NCI-H1092 treated with DMSO at 0.1 percent for 48 hours (cell line): ENCODE measurements at places on chromosomes 3 and 15.

GRCh38 chr3:40557575-40558161 is 32.9 kb downstream of the ZNF621 start:
- DNase-seq = no peak

- DNase-seq = no peak
These were observed 1.2 kb upstream of the EFCAB12 start for GRCh38 chr3:129429602-129430001.

- DNase-seq = peak; percentile 30
These were observed 45.4 kb downstream of the ATP13A4 start for GRCh38 chr3:193509103-193509965.

GRCh38 chr3:23331141-23331935 is 128.2 kb downstream of the UBE2E2 start:
- DNase-seq = no peak

DNA sequence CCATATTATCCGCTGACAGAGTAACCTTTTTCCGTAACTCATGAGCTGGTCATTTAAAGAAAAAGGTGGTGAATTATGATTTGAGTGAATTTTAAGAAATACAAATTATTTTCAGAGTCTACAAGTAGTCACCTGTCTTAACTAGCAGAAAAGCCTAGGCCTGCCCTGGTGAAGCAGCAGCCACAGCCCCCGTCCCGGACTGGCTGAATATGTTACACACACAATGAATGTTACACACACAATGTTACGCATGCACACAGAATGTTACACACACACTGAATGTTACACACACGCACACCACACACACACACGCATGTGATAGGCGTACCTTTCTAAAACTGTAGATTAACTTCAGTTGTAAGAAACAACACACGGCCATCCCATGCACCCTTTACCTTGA is 77.8 kb downstream of the VGLL4 start:
- DNase-seq = no peak

DNA sequence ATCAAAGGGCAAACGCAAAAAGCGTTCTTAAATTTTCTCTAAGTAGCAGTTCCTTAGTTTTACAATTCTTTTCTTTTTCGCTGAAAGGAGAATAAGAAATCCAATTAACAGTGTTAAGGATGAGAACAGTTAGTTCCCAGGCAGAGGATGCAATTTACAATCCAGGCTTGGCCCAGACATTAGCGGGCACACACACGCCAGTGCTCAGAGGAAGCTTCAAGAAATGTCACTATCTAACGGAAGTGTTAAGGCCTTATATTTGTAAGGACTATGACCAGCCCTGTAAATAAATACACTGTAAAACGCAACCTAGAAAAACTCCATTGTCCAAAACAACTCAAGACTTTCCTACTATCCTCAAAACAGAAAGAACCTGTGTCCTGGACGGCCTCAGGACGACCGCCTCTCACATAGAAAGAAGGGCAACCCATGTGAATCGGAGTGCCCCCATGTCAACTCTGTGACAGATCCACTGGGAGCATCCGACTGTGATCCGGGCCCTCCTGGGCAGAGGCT is 1.3 kb downstream of the ACAP2 start:
- peak; percentile 35 for DNase-seq

GRCh38 chr3:183697123-183697609 is 431 bp upstream of the YEATS2 start:
- DNase-seq = no peak

DNA sequence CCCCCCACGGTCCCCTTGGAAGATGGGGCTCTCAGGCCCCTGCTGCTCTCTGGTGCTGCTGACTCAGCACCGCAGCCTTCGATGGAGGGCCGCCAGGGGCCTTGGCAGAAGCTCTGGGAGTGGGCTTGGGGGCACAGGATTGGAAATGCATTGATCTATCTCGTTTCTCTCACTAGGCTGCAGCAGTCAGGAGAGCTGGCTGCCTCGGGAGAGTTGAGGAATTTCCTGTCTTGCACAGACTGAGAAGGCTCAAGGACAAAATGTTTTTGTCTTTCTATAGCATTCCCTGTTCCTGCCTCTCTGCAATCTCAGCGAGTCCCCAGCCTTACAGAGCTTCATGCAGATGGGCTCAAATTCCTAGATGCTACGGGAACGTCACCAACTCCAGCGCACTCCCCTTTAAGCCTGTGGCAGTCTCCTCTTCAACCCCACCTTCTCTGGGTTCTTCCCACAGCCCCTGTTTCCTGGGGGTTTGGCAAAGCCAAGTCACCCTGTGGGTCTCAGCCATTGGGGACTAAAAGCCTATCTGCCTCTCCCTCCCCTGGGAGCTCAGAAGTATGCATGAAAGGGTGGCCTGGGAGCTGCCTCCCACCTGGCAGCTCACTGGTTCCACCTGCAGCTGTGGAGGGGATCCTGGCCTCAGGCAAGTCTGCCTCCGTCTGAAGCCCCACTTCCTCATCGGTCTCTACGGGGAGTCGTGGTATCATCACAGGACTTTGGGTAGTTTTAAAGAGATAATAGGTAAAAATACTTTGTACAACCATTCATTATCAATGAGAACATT is 127.4 kb upstream of the HACD2 start:
- no peak for DNase-seq

- DNase-seq = no peak
These were observed 115.2 kb upstream of the TBL1XR1 start for GRCh38 chr3:177312491-177312890.

GRCh38 chr3:116776880-116777785 is 67.6 kb downstream of the TUSC7 start:
- no peak for DNase-seq

- no peak for DNase-seq
These were observed 110.1 kb downstream of the KCNMB2 start for GRCh38 chr3:178646186-178646862.

- DNase-seq = no peak
These were observed 887.2 kb downstream of the NAALADL2 start for GRCh38 chr3:175746308-175746707.

DNA sequence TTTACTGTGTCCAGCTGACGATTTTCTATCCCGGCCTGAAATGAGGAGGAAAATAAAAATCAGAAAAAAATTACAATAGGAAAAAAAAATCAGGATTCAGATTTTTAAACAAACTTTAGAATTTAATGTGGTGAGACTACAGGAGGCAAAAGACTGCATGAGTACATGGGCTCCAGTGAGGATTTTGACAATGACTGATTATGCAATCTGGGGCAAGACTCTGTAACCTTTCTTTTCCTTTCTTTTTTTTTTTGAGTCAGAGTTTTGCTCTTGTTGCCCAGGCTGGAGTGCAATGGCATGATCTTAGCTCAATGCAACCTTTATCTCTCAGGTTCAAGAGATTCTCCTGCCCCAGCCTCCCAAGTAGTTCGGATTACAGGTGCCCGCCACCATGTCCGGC is 29.9 kb downstream of the SPG11 start:
- DNase-seq = no peak

- DNase-seq = no peak
These were observed 91.6 kb downstream of the FEZF2 start for GRCh38 chr3:62281726-62282125.

- peak; percentile 20 for DNase-seq
These were observed at the start of gene RFTN1 for GRCh38 chr3:16513141-16514020. Gene RFTN1 (minus strand): TSS chr3:16513699. CDS start chr3:16493869, 19,830 bp downstream.

DNA sequence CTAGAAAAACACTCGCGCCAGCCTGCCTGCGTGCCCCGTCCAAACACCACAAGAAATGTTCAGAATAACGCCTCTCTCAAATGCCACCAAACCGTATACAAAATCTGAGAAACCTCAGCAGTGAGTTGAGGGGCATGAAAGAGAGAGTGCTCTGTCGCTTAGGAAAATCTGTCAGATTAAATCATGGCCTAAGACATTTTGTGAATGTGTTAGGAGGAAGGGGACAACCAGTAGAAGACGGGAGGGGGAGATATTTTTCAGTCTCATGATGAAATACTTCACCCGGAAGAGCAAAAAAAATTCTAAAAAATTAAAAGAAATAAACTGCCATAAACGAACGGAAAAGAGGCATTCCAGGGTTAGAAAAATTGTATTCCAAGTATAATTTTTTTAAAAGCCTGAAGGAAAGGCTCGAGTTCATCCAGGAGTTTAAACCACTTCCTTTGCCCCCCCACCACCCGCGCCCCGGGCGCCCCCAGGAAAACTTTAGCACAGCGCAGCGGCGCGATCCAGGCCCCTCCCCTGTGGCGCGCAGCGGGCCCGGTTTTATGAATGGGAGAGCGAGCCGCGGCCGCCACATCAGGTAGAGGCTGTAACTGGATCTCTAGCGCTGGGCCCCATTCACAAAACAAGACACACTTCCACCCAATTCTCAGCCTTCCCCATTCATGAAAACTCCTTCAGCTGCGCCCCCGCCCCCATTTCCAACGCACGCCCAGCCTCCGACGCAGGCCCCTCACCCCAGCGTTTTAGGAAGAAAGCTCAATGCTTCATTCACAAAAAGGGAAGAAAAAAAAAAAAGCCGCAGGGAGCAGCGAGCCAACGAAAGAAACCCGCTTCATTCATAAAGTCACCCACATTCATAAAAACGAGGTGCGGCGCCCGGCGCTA is 1.4 kb downstream of the ETV5 start:
- peak; percentile 84 for DNase-seq

GRCh38 chr3:176879710-176880109 is 317.6 kb downstream of the TBL1XR1 start:
- DNase-seq = no peak

DNA sequence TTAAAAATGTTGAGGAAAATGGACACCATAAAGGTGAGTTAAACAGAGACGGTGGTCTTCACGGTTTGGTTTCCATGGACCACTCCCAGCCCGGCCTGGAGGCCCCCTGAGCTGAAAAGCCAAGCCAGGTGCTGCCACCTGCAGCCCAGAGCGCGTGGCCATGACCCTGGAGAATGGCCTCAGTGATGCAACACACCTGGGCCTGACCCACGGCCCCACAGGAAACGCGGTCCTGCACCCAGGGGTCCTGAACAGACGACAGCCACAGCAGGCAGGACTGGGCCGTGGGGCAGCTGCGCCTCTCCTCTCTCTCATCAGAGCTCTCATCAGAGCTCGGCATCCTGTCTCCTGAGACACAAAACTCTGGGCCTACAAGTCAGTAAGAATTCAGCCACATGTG is 64.1 kb downstream of the NIPA2 start:
- no peak for DNase-seq

GRCh38 chr3:11154036-11154952 is at the start of gene HRH1:
Gene HRH1 (plus strand): TSS chr3:11154493. CDS start chr3:11259038, 104,545 bp downstream.
- DNase-seq = no peak

DNA sequence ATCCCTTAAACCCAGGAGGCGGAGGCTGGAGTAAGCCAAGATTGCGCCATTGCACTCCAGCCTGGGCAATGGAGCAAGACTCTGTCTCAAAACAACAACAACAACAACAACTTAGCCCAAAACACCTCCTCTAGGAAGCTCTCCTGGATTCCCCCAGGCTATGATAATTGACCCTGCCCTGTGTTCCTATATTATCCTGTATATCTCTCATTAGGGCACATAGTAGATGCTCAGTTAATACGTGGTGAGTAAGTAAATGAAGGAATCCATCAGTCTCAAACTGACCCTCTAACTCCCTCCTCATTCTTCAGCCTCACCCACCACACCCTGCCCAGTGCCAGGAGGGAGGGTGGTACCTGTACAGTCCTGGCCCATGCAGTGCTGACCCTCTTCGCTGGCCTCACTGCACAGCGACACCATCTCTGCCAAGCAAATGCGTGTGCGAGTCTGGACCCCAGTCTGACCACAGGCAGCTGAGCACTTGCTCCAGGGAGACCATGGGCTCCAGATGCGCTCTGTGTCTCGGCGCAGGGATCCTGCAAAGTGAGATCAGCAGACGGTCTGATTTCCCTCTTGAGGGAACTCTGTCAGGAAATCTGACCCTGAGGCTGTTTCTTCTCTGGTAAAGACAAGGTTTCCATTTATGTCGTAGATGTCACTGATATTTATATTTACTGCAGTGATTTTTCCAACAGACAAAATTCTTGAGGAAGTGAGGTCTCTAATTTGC is 6.2 kb downstream of the CILP start:
- DNase-seq = no peak

DNA sequence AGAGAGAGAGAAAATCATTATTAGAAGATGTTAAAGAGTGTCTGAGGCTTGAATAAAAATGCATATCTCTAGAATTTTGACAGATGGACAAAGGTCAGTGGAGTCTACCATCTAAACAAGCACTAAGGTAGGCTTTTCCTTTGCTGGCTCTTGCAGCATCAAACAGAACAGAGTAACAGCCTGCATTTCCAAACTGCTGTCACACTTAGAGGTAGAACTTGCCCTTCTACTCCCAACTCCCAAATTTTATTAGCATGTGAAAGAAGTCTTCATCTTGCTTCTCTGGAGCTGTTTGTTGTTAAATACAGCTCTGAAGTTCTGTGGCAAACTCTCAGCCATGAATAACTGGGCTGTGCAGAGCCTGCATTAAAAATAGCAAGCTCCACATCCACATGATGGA is 4.1 kb upstream of the MB21D2 start:
- DNase-seq = no peak

- no peak for DNase-seq
These were observed 655.2 kb downstream of the RBMS3 start for GRCh38 chr3:29936054-29936453.

- DNase-seq = no peak
These were observed 260.7 kb downstream of the MECOM start for GRCh38 chr3:169402672-169403360.

GRCh38 chr3:10272977-10273376 is 19.8 kb downstream of the GHRL start:
- DNase-seq = no peak

- peak; percentile 5 for DNase-seq
These were observed 306.8 kb downstream of the TUSC7 start for GRCh38 chr3:117016378-117016777.

GRCh38 chr3:94420931-94421330 is 358.1 kb downstream of the NSUN3 start:
- no peak for DNase-seq

DNA sequence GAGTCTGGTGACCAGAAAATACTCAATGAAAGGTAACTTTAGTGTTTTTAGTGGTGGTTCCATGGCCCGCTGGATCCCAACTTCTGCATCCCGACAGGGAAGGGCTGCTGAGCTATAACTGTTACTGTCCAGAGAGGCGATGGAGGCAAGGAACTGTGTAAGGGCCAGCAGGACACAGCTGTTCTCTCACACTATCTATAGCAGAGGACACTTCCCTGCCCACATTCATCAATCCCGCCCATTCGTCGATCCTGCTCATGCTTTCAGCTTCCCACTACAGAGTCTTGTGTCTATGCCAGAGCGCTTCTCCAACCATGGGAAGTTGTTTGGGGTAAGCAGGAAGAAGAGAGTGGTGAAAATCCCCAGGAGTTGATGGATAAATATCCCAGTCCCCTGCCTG is 8.4 kb downstream of the COLQ start:
- DNase-seq = no peak
